ENCODE measurements at places on chromosomes 13 and 19. TPM values are rescaled to one million over a fixed set of nuclear protein-coding genes. Genes with fewer than 3 reads are reported as not detected.

ATP8A2 gene
- 0.31 TPM for polyA plus RNA-seq

ZNF471 gene
- 1.3 TPM for polyA plus RNA-seq

PNMA8B gene
- polyA plus RNA-seq, result 0.59 TPM

GSX1 gene
- polyA plus RNA-seq, result not detected

TEX29 gene
- 0.19 TPM for polyA plus RNA-seq

LPAR6 gene
- 16.4 TPM for polyA plus RNA-seq

TEKTIP1 gene
- polyA plus RNA-seq, result 0.20 TPM

HSH2D gene
- polyA plus RNA-seq, result 9.3 TPM

PCDH20 gene
- 1.3 TPM for polyA plus RNA-seq

ZNF256 gene
- polyA plus RNA-seq, result 2.5 TPM

Measured in lung (tissue), 17 donors.